D721Med (cell line): ENCODE measurements at places on chromosomes 6 and 20.

- no peak for DNase-seq
These were observed 541.7 kb upstream of the FLRT3 start for GRCh38 chr20:14879020-14879697.

GRCh38 chr6:161409353-161409752 lies 135.5 kb upstream of the AGPAT4 start:
- no peak for DNase-seq

- no peak for DNase-seq
These were observed 23.1 kb upstream of the MROH8 start for GRCh38 chr20:37202267-37202943.

GRCh38 chr6:45709781-45710220 lies 305.9 kb downstream of the CLIC5 start:
- DNase-seq: no peak

DNA sequence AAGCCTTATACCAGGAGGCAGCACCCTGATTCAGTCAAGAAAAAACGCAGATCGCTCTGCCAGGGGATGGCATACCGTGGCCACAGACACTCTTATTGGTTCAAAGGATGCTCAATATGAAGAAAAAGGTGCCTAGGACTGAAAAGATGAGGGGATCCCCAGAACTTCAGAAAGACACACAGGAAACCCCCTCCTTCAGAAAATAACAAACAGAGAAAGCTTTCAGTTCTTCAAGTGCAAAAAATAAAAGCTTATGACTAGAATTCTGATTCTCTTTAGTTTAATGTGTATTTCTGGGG lies 17.7 kb upstream of the MYB start:
- no peak for DNase-seq

- DNase-seq: no peak
These were observed 192.8 kb downstream of the LY86 start for GRCh38 chr6:6781172-6781872.

DNA sequence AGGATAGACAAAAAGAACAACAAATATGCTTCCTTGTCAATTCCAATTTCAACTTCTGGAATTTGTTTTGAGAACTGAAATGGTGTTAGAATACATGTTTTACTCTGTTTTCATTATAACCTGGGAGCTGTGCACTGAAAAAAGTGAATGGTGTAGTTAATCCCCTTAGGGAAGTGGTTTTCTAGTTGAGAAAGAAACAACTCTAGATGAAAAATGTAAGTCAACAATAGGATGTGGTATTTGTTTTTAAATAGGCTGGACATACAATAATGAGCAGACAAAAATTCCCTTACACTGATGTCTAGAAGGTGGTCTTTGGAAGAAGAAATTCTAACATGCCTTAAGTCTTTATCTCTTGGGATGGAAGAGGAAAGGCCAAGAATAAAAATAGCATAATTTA lies 59.9 kb upstream of the TINAG start:
- no peak for DNase-seq

GRCh38 chr6:34522761-34523160 lies 33.4 kb downstream of the SPDEF start:
- no peak for DNase-seq

DNA sequence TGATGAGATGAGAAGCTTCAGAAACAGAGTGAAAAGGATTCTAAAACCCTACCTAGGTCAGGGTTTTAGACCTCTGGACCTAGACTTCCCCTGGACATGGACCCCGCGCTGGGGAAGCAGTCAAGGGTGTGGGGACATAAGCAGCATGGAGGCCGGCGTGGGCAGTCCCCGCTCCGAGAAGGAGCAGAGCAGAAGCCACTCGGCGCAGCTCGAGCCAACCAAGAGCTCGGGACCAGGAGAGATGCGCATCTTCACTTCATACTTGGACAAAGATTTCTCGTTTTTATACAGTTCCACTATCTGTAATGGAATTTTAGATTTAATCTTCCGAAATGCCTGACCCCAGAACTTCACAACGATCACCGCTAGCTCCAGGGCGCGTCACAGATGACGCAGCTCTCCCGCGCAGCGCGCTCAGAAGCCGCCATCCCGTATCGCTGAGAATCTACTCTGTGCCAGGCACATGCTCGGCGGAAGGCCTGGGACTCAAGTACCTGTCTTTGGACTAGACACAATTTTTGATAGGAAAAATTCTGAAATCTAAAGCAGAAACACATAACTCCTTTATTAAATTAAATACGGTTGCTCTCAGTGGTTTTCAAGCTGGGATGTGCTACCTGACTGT lies 60.3 kb downstream of the WDR27 start:
- no peak for DNase-seq

DNA sequence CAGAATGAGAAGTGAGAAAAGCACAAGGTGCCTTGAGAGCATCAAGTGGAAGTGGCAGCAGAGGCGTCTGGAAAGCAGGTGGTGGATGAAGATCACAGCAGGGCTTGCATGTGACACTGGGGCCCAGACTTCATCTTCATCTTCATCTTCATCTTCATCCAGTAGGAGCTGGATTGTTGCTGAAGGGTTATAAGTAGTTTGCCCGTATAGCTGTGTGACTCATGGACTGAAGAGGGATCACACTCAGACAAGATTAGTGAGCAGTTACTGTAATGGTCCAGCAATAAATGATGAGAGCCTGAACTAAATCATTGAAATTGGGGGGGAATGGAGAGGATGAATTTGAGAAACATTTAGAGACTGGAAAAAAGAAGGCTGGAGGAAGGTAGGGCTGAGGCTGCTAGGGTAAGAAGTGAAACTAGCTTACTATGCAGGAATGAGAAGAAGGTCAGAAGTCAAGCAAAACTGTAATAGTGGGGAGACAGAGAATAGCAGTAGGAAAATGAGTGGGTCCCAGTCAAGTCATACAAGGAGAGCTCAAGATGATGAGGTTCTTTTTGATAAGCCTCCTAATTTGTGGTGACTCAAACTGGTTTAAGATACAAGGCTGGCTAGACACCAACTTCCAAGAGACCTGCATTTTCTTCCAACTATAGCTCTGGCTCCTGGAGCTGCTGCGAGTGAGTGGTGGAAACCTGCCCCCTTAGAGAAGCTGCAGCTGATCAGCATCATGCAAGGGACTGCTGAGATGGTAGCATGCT lies 92.3 kb upstream of the BEND6 start:
- no peak for DNase-seq

DNA sequence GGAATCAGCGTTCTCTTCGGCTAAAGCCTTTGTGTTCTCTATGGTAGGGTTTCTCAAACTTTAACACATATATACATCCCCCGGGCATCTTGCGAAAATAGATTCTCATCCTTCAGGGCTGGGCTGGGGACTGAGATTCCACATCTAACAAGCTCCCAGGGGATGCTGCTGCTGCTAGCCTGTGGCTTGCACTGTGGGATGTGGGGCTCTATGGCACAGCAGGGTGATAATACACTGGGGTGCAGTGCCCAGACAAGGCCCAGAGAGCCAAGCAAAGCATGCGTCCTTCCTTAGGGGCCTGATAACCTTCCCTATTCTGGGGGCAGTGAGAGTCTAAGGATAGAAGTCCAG lies 102.0 kb downstream of the LAMP5 start:
- DNase-seq: no peak

DNA sequence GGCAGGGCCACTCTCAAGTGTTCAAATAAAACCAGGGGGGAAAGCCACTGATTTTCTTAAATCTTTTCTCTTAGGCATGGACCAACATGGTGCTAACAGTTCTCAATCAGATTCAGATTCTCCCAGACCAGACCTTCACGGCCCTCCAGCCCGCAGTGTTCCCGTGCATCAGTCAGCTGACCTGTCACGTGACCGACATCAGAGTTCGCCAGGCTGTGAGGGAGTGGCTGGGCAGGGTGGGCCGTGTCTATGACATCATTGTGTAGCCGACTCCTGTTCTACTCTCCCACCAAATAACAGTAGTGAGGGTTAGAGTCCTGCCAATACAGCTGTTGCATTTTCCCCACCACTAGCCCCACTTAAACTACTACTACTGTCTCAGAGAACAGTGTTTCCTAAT lies 41.5 kb upstream of the SMIM28 start:
- DNase-seq: no peak

DNA sequence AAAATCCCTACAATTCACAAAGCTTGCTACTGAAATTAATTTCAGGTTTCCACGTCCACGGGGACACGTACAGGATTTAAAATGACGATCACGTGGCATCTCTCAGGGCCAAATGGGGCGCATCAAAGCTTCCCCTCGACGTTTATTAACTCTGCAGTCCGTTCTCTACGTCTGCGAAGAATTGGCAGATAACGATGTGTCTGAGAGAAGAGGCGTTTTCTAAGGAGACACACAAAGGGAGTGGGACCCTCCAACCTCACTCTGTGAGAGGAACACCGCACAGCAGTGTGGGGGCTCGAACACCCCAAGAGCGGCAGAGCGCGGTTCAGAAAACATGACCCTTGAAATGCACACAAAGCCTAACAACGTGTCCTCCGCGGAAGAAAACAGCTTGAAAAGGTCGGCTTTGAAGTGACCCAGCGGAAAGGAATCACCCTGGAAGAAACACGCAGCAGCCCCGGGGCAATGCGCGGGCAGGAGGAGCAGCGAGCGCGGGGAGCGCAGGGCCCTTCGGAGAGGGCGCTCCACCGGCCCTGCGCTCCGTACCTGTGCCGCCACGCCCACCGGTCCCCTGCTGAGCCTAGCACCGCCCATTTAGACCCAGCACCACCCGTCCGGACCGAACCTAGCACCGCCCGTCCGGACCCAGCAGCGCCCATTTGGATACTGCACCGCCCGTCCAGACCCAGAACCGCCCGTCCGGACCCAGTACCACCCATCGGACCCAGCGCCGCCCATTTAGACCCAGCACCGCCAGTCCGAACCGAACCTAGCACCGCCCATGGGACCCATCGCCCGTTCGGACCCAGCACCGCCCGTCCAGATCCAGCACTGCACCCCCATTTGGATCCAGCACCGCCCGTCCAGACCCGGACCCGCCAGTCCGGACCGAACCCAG lies 1.1 kb upstream of the AFDN start:
- no peak for DNase-seq

GRCh38 chr6:159359581-159360297 lies 190.5 kb downstream of the FNDC1 start:
- DNase-seq: no peak

GRCh38 chr6:69026243-69026642 lies 391.2 kb downstream of the ADGRB3 start:
- no peak for DNase-seq

GRCh38 chr6:76772951-76773350 lies 690.3 kb downstream of the HTR1B start:
- DNase-seq: no peak

DNA sequence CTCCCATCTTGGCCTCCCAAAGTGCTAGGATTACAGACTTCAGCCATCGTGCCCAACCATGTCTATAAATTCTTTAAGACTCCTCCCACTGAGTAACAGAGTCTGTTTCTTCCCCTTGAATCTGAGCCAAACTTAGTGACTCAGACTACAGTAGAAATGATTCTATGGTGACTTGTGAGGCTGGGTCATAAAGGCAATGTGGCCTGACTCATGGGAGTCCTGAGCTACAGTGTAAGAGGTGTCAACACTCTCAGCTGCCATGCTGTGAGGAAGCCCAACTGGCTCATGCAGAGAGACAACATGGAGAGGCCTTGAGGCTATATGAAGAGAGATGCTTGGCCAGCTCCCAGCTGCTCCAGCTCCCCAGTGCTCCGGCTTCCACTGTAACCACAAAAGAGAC lies 5.2 kb upstream of the NRSN2 start:
- no peak for DNase-seq

DNA sequence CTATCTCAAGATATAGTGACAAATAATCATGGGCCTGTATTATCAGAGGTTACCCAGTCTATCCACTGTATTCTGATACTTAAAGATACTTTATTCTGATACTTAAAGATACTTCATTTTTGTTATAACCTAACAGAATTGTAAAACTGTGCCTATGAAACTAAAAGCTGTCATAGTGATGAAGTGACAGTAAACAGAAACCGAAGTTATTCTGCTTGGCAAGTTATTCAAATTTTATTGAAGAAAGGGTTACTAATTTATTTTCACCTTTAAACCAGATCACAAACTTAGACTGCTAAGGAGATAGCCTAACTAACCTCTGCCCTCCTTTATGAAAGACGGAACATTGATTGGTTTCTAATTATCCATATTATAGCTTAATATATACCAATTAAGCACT lies 604.6 kb upstream of the IMPG1 start:
- DNase-seq: no peak

GRCh38 chr6:107877968-107878367 lies 53.9 kb upstream of the SCML4 start:
- no peak for DNase-seq

GRCh38 chr6:14796974-14797762 lies 448.7 kb upstream of the JARID2 start:
- no peak for DNase-seq

GRCh38 chr6:159996626-159997497 lies 28.0 kb downstream of the IGF2R start:
- DNase-seq: no peak

GRCh38 chr20:19777981-19778380 lies 19.9 kb downstream of the RIN2 start:
- no peak for DNase-seq

- DNase-seq: no peak
These were observed at the start of gene ADAM33 for GRCh38 chr20:3681931-3682781. TSS of gene ADAM33 (minus strand) at chr20:3682010. CDS start at chr20:3682004, 6 bp downstream.

- no peak for DNase-seq
These were observed 35.9 kb upstream of the MAP3K4 start for GRCh38 chr6:160955508-160956295.
